ENCODE measurements at places on chromosomes 3 and 15.

DNA sequence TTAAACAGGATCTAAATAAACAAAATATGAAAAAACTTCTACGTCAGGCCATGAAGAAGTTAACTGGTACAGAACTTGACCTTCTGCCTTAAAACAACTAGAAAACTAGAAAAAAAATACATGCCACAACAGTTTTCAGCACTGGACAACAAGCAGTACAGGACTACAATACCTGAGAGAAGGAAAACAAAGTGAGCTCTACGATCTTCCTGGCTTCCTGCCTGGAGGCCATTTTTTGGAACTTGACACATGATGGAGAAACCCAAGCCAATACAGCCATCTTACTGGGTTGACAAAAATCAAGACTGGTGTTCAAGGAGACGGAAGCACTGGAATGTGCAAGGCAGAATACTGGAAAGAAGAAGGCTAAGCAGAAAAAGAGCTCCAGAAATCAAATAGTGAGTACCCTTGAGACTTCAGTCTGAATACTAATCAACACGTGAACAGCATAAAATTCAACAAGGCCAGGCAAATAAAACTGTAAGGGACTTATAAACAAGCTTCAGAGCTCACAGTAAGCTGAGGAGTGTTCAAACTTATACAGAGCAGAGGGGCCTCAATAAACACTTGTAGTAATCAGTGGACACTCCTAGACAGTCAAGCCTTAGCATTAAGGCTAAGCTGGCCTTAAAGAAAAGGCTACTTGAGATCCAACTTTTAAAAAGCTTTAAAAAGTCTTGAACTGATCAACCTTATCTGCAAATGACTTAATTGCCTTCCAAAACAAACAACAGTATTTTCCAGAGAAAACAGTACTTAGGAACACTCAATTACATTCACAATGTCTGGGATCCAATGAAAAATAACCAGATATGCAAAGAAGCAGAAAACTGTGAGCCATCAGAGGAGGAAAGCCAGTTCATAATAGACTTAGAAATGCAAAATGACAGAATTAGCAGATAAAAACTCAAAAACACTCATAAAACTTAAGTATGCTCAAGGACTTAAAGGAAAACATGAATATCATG is 63.2 kb downstream of the DLG1 start:
- no peak for DNase-seq

DNA sequence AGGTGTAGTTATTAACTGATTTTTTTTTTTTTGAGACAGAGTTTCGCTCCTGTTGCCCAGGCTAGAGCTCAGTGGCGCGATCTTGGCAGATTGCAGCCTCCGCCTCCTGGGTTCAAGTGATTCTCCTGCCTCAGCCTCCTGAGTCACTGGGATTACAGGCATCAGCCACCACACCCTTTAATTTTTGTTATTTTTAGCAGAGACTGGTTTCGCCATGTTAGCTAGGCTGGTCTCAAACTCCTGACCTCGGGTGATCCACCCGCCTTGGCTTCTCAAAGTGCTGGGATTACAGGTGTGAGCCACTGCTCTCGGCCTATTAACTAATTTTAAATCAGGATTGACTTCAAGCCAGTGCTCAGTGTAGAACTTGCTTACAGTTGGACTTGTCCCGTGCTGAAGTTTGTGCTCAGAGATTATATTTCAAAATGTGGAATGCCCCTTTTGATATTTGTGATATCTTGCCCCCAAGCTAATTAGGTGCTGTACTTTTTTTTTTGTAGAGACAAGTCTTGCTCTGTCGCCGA is 6.0 kb downstream of the SKIL start:
- DNase-seq, result no peak

- peak; percentile 22 for DNase-seq
Observed at GRCh38 chr15:70271422-70272088, 173.8 kb upstream of the TLE3 start.

GRCh38 chr3:12224181-12225147 is 64.4 kb upstream of the PPARG start:
- DNase-seq, result no peak

- DNase-seq, result no peak
Observed at GRCh38 chr15:81146006-81146405, 11.9 kb downstream of the CFAP161 start.

DNA sequence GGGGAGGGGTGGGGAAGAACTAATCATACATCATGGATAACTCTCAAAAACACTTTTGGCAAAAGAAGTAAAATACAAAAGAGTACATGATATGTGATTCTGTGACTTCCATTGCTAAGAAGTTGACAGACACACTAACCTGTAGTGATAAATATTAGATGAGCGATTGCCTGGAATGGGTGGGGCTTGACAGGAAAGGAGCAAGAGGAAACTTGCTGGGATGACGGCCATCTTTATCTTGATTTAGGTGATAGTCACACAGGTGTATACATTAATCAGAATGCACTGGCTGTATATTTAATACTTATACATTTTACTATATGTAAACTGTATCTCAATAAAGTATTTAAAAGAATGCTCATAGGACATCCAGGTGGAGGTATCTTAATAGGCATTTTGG is 13.1 kb downstream of the PARL start:
- DNase-seq, result no peak

DNA sequence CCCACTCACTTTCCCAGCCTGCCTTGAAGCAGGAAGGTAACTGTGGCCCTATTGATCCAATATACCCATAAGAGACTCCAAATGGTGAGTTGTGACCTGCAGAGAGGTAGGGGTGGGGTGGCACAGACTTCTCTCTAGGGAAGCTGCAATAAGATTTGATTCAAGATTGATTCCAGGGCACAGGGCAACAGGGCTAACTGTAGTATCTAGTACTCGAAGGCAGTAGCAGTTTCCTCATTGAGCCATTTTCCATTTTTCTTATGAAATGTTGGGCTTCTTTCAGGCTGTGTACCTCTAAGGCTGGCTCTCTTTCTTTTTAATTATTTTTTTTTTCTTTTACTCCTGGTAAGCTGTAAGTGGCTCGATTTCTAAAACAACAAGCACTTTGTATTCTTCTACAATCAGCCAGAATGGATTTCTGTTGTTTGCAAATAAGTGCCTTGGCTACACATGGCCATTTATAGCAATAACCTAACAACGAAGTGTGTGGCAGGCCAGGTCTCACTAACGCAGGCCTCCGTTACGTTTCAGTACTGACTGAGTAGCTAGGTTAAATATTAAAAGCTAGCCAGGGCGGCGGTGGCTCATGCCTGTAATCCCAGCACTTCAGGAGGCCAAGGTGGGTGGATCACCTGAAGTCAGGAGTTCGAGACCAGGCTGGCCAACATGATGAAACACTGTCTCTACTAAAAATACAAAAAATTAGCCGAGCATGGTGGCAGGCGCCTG is 19.3 kb downstream of the CCDC12 start:
- no peak for DNase-seq

- DNase-seq, result no peak
Observed at GRCh38 chr3:148077318-148077923, 620.3 kb upstream of the AGTR1 start.

DNA sequence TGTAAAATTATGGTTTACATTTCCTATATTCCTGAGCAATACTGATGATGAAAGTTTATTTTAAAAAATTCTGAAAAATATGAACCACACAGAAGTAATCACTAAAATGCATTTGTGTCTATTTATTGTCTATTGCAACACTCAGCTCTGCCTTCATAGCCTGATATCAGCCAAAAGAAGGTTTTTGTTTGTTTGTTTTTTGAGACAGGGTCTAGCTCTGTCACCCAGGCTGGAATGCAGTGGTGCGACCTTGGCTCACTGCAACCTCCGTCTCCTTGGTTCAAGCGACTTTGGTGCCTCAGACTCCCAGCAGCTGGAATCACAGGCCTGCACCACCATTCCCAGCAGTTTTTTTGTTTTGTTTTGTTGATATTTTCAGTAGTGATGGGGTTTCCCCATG is 1560.2 kb downstream of the SI start:
- DNase-seq, result no peak

DNA sequence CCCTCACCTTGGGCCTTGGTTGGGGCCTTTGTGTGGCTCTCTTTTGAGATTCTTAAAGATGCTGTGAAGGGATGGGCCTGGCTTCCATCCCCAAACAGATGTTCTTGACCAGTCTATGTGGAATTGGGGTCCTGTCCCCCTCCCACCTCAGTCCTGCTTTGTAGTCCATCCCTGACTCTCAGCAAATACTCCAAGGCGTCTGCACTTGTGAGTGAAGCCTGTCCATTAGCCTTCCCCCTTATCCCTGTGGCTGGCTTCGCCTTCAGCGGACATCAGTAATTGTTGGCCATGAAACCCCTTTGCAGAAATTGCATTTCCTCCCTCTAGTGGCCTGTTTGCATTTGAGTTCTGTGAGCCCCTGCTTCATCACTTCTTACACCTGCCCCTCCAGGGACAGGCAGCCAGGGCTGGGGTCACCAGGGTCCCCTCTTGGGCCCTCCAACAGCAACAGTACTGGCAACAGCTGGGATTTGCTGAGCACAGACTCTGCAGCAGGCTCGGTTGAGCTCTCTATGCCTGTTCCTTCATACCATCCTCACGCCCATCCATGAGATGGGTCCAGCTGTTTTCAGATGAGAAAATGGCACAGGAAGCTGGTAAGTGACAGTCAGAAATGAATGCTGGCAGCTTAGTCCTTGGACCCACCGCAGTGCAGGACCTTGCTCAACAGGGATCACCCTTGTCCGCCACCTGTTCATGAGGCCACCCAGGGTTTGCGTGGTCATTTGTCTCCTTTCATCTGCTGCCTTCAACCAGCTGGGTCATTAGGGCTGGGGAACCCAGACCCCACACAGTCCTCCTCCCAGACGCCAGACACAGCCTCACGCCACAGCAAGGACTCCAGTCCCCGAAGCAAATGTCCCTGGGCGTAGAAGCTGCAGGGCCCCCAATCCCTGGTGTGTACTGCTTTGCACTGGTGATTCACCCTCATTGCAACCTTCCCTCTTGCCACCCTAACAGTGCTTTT is 8.9 kb upstream of the LRRK1 start:
- DNase-seq, result no peak

- no peak for DNase-seq
Observed at GRCh38 chr3:29612536-29612935, 331.7 kb downstream of the RBMS3 start.

DNA sequence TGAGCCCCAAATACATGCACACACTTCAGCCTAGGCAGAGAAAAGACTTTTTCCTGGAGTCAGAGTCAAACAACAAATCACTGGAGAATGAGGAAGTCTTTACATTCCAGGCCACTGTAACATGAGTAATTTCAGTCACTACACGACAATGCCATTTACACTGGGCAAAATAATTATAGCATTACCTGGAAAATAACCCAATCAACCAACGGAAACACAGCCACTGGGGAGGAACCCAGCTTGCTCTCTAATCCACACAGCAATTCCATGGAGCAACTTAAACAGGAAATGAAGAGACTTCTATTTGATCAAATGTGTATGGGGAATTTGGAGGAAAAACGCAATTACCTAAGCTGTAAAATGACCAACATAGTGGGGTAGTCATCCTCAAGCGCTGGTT is 15.2 kb downstream of the FSTL1 start:
- DNase-seq, result no peak

DNA sequence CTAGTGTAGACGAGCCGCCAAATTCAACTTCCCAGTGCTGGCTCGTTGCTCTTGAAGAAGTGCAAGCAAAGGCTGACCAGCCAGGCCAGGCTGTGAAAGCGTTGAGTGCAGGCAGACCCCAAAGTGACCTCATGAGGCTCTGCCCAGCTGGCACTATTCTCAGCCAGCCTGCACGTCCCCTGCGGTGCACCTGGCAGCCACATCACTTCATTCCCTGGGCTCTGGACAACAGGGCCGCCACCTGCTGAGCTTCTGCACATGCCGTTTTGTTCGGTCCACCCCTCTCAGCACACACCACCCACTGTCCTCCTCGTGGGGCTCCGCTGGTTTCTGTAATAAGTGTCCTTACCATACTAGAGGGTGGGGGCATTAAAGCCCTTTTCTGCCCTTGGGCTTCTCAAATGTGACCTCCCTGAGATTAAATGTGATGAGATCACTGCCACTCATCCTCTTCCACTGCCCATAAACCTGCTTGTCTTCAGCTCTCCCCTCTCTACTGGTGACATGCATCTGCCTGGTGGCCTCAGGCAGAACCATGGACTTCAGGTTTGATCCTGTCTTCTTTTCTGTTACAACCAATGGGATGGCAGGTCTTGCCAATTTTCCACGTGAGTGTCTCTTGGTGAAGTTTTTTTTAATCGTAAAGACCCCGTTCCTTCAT is 6.1 kb downstream of the RASGRF1 start:
- DNase-seq, result no peak

GRCh38 chr3:171883893-171884279 is 40.7 kb downstream of the TMEM212 start:
- DNase-seq, result no peak

DNA sequence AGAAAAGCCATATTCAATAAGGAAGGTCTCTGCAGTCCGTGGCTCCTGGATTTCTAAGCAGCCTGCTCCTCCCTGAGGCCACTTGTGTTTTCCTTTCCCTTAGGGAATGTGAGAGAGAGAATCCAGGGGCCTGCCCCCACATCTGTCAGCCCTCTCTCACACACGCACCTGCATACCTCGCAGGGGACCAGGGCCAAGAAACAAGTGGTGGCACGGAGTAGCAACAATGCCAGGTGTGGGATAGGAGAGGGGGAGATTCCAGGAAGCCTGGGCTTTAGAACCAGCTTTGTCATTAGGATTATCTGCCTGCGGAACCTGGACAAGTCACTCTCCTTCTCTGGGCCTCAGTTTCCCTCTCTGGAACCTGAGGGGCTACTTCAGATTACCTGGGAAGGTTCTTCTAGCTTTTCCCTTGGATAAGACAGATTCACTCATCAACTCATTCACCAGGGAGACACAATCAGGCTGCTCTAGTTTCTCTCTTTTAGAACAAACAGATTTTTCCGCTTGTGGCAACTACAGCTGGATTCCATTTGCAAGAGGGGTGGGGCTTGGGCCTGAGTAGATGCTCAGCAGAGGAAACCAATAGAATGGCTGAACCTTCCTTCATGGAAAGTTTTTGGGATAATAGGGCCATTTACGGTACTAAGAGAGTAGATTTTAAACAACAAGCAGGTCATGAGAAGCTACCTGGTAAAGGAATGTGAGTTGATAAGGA is 19.5 kb downstream of the BCL6 start:
- DNase-seq, result no peak

DNA sequence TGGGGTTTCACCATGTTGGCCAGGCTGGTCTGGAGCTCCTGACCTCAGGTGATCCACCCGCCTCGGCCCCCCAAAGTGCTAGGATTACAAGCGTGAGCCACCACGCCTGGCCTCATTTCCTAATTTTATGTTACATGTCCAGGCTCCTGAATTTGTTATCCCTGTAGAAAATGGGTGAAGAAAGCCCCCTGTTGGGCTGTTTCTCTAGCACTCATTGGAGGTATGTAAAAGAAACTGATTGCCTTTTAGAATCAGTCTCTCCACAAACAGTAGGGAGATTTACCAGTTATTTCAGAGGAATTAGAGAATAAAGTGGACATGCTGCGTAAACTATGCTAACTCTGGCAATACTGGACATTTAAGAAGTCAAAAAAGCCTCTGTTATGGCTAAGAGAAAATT is 364.1 kb upstream of the TBL1XR1 start:
- no peak for DNase-seq

DNA sequence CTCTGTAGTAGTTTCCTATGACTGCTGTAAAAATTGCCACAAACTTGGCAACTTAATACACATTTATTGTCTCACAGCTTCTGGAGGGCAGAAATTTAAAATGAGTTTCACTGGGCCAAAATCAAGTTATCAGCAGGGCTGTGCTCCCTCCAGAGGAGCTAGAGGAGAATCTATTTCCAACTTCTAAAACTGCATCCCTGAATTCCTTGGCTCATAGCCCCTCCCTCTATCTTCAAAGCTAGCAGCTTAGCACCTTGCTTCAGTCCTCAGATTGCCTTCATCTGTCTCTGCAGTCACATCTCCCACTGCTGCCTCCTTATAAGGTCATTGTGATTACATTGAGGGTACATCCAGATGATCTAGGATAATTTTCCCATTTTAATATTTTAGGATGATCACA is 17.8 kb upstream of the GADL1 start:
- DNase-seq, result no peak

Measured in stimulated activated CD4-positive, alpha-beta T cell treated with anti-CD3 and anti-CD28 coated beads, Interleukin-1b, Interleukin-23, amount 100 ng/mL, for 48 hours (primary cell).